Left renal pelvis (tissue), 4 donors: ENCODE measurements at places on chromosomes 6 and 20.

- DNase-seq = no peak
These were observed 318.9 kb downstream of the BTBD9 start for GRCh38 chr6:38320843-38321242.

DNA sequence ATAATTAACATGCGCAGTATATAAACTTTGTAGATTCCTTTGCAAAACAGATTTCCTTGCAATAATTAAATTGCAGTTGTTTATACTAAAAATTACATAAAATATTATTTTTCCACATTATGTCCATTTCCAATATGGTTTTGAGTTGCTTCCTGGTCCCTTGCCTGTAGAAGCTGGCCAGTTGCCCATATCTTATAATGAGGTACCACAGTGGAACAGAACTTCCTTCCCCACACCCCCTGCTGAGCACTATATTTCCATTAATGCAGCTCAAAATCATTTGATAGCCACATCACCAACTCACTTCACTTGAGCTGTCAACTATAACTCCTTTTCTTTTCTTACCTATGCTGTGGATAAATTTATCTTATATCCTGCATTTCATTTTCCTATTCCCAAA is 194.6 kb downstream of the DST start:
- DNase-seq = no peak

- DNase-seq = no peak
These were observed 92.2 kb upstream of the CNKSR3 start for GRCh38 chr6:154602708-154603107.

GRCh38 chr6:16409531-16410441 is 171.4 kb downstream of the GMPR start:
- peak; percentile 43 for DNase-seq
